ENCODE measurements at places on chromosomes 4 and X.

DNA sequence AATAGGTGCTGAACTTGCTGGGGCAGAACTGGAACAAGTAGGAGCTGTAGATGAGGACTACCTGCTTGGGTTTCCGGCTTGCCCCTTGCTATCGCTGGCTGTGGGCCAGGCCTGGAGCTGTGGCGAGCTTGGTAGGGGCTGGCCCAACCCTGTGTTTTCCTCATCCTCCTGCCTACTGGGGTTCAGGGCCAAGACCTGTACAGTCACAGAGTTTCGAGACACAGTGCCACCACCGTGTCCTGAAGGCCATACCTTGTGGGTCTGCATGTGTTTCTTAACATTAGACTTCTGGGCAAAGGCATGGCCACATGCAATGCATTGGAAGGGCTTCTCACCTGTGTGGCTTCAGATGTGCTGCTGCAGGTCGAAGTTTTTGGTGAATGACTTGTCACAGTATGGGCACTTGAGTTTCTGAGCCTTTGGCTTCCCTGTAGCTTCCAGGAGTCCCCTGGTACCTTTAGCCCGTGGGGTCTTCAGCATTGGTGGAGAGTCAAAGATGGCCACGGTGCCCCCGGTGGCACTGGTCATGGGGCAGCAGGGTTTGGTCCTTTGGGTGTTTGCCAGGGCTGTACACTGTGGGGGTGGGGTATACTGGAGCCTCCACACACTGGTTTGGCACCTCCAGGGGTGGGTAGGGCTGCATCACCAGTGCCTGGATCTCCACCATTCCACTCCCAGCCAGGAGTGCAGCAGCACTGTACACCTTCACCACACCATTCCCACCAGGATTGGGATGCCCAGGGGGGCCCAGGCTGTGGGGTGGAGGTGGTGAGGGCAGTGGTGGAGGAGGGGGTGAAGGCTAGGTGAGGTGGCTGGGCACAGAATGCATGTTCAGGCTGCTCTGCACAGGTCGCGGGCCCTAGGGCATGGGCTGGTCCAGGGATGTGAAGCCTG, 52.1 kb downstream of the CFAP299 start:
- DNase-seq, result no peak

DNA sequence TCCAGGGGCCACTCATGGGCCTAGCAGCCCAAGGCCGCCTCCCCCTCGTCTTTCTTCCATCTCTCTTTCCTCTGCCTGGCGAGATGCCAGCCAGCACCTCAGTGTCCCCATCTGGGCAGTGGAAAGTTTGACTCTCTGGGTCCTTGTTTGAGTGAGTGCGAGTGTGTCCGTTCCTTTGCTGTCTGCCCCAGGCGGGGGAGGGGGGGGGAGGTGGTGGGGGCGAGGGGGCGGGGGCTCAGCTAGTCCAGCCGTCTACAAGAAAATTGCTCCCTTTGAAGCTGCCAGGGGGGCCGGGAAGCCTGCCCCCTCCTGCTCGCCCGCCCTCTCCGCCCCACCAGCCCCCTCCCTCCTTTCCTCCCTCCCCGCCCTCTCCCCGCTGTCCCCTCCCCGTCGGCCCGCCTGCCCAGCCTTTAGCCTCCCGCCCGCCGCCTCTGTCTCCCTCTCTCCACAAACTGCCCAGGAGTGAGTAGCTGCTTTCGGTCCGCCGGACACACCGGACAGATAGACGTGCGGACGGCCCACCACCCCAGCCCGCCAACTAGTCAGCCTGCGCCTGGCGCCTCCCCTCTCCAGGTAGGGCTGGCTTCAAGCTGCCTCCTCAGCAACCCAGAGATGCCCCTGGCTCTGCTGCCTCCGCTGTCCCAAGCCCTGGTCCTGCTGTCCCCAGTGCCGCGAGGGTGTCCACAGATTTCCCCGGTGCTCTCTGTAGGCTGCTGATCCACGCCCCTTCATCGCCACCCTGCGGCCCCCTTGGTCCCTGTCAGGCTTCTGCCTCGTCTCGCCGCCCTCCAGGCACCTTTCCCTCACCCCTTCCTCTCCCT, at the start of gene BGN:
BGN (plus strand) TSS at position 440 of the 821 bp plus-strand sequence. CDS start 9,652 bp downstream, outside the sequence.
- no peak for DNase-seq

GRCh38 chrX:31213941-31214340, 142.1 kb upstream of the FTHL17 start:
- no peak for DNase-seq

GRCh38 chr4:129358571-129358970, 262.6 kb downstream of the C4orf33 start:
- DNase-seq, result no peak

- no peak for DNase-seq
These were observed 30.5 kb downstream of the NELFA start for GRCh38 chr4:1978226-1978625.

GRCh38 chr4:91471280-91471679, 832.5 kb upstream of the GRID2 start:
- no peak for DNase-seq

GRCh38 chrX:134868771-134869495, 121.9 kb upstream of the SMIM10 start:
- no peak for DNase-seq

- no peak for DNase-seq
These were observed 31.3 kb upstream of the CHM start for GRCh38 chrX:86078650-86079049.

- no peak for DNase-seq
These were observed 728 bp upstream of the IL13RA2 start for GRCh38 chrX:115018040-115018647.

GRCh38 chrX:136457303-136457917, 30.3 kb upstream of the BRS3 start:
- no peak for DNase-seq

GRCh38 chrX:155169881-155170280, 46.4 kb upstream of the VBP1 start:
- no peak for DNase-seq

GRCh38 chr4:157052429-157053040, 23.4 kb upstream of the GLRB start:
- no peak for DNase-seq

GRCh38 chrX:15336023-15336413, 695 bp upstream of the PIGA start:
- no peak for DNase-seq

DNA sequence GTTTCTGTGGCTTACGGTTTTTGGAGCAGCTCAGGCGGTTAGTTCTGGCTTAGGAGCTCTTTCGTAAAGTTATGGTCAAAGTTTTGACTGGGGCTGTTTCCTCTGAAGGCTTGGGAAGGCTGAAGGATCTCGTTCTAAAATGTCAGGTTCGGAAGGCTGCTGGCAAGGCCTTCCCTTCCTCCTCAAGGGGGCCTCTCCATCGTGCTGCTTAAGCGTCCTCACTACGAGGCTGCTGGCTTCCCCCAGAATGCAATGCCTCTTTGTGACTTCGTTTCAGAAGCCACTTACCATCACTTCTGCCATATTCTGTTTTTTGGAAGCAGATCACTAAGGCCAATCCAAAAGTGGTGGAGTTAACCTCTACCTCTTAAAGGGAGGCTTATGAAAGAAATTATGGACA, 1196.4 kb upstream of the TENM3 start:
- DNase-seq, result no peak

GRCh38 chrX:2892816-2893215, 36.3 kb downstream of the ARSD start:
- no peak for DNase-seq

GRCh38 chrX:134981910-134982309, 8.9 kb upstream of the SMIM10 start:
- no peak for DNase-seq

GRCh38 chr4:76697129-76697803, 200.7 kb downstream of the SOWAHB start:
- DNase-seq, result no peak

DNA sequence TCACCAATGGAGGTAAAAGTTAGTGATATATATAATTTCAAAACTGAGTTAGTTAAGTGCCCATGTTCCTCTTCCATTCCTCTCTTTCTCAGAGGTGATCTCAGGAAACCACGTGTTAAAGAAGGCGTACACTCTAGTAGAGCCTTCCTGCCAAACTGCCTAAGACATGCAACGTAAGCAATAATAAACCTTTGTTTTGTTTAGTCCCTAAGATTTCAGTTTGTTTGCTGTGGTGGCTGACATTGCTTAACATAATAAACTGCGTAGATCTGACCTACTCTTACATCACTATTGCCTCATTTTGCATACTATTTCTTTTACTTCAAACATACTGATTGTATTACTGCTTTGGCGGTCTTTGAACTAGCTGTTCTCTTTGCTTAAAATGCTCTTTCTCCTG, 99.2 kb downstream of the JADE1 start:
- no peak for DNase-seq

- DNase-seq, result no peak
These were observed 76.8 kb downstream of the RTL5 start for GRCh38 chrX:72054779-72055489.

GRCh38 chr4:60780874-60781273, 419.3 kb upstream of the ADGRL3 start:
- DNase-seq, result no peak

- DNase-seq, result no peak
These were observed 75.1 kb upstream of the DDX3X start for GRCh38 chrX:41258871-41259270.
